HS-5 (cell line): ENCODE measurements at places on chromosomes 13 and 19.

DNA sequence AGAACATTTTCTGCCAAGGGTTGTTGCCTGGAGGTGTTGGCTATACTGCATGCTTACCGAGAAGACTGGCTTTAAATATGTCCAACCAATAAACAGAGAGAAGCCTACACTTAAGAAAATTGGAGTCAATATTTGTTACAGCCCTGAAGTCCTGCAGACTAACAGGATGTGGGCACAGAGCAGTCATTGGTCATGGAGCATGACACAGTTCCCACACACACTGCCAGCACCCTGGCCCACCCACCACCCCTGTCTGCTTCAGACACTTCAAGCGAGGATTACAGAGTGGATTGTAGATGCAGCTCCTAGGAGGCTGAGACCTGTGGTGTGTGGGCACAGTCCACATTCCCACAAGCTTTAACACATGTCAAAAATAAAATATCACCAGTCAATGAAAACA lies 21.0 kb upstream of the SERP2 start:
- no peak for DNase-seq

GRCh38 chr13:21800837-21801616 lies 130.2 kb downstream of the FGF9 start:
- DNase-seq, result no peak

DNA sequence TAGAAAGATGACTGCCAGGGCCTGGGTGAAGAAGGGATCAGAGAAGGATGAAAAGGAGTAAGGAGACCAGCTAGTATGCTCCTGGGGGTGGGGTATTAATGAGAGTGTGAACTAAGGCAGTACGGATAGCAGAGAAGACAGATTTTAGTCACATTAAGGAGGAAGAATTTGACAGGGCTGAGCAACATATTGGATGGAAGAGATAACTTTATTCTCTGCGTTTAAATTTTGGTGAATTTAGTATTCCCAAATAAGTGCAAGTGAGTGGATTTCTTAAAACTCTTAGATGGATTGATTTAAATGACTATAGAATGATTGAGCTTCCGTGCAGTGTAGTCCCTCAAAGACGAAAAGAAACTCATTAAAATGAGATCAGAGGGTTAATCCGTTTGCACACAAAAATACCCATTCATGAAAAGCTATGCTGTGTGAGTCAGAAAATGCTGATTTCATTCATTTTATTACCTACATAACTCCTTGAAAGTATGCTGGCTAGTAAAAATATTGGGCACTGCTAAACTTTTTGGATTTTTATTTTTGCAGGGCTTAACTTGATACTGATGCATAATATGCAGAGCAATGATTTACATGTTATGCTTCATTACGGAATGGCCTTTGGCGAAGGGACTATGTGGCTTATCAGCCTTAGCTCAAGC lies 54.1 kb downstream of the WDFY2 start:
- DNase-seq, result no peak

- DNase-seq, result no peak
These were observed 112.9 kb upstream of the IRS2 start for GRCh38 chr13:109899316-109899715.

DNA sequence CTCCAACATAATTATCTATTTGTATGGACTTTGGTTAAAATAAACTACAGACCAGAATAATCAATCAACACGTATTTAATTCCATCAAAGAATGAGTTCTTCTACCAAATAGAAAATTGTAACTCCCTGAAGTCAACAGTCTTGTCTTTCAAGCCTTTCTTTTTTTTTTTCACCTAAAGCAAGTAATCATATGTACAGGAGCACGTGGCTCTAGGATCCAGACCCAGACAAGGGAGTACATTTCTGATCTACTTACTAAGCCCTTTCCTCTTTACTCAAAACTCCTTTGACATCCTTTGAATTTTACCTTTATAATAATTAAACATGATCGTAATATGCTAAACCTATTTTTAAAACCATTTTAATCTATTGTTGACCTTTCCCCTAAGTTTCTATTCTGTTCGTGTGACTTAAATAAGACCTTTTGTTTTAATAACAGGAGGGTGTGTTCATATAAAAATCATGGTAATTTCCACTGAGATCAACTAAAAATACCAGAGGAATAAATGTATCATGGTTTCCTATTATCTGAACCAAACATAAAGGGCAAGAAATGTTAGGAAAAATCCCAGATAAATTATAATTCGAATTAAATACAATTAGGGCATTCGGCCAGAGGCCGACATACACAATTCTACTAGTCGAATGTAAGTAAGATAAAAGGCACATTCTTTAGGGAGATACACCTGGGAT lies 1.7 kb downstream of the SLC7A1 start:
- no peak for DNase-seq

DNA sequence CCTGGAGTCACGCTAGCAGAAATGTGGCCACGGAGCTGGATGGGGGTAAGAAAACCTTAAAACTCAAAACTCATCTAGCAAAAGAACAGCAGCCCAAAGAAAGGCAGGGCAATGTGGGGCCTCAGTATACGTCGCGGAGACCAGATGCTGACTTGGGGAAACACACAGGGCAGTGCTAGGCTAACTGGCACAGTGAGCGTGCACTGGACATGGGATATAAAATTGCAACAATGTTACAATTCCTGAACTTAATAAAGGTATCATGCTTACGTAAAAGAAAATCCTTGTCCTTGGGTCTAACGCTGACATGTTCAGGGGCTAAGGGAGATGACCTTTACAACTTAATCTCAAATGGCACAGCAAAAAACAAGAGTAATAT lies 40.5 kb downstream of the COL4A1 start:
- no peak for DNase-seq

GRCh38 chr13:66222926-66223325 lies 1007.2 kb downstream of the PCDH9 start:
- no peak for DNase-seq

- DNase-seq, result no peak
These were observed 85.8 kb upstream of the PCDH8 start for GRCh38 chr13:52934258-52934657.
